ENCODE measurements at places on chromosomes 16 and 17. TPM values are rescaled to one million over a fixed set of nuclear protein-coding genes. Genes with fewer than 3 reads are reported as not detected.
A peak's percentile ranks its signal among the peaks of the same experiment; 100 is the strongest.

DNA sequence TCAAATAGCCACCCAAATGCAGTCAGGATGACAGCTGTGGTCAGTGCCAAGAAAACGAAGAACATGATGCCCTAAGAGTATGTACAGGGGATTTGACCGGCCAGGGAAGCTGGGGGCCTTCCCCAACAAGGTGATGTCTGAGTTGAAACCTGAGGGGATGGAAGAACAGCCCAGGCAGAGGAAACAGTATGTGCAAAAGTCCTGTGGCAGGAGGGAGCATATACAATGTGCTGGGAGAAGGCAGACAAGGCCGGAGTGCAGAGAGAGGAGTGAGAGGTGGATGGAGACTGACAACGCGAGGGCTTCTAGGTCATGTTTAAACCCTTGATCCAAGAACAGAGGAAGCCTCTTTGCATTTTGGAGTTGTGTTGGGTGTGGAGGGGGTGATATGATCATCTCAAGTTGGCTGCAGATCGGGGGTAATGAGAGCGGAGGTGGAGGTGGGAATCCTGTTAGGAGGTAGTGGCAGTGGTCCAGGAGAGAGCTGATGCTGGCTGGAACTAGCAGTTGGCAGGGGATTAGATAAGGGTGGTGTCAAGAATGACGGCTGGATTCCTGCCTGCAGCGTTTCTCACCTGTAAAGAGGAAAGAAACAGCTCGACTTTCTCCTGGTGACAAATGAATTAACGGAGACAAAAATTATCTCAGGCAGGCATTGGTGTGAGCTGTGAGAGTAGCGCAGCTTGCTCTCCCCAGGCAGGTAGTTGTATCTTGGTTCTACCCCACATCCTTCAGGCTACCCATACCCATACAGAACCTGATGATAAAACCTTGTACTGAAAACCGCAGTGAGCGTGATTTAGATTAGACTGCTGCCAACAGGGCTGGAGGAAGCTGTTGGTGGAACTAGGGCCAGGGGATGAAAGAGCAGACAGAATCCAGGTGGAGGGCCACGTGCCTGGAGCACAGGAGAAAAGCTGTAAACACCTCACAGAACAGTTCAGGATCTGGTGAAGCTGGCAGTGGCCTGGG, 37.2 kb upstream of the NGFR start:
- no peak for DNase-seq

DNA sequence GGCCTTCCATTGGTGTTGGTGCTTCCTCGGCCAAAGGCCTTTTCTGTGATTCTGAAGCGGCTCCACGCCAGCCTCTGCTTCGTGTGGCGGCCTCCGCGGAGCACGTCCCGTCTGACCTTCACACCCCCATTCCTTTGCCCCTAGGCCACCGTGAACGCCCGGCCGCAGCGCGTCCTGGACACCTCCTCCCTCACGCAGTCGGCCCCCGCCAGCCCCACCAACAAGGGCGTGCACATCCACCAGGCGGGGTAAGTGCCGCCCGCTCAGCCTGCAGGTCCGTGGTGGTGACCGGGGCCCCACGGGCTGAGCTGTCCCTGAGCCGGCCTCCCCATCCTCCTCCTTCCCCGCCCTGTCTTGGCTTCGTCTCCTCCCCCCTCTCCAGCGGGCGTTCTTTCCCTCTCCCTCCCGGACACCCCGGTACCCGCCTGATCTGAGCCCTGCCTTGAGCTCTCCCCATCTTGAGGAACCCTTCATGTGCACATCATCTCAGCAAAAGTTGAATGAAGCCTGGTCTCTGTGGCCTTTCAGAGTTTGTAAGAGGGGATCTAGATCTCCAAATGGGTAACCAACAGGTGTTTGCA, 69.0 kb upstream of the CHMP6 start:
- DNase-seq, result peak; percentile 66

DNA sequence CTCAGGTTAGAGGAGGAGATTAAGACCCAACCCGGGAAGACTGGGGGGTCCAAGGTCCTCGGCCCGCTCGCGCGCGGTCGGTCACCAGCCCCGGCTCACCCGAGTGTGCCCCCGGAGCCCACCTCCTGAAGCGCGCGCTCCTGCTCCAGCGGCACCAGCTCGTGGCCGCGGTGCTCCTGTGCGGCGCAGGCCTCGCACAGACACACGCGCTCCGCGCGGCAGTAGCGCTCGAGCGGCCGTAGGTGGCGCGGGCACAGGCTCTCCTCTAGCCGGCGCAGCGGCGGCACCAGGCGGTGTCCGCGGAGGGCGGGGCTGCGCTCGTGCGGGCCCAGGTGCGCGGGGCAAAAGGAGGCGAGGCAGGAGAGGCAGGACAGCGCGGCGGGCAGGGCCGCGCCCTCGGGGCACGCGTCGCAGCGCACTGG, 618 bp downstream of the TRIM47 start:
- DNase-seq, result peak; percentile 95

GRCh38 chr17:77877036-77877435, 81.5 kb upstream of the TNRC6C start:
- DNase-seq, result no peak

GRCh38 chr17:49987681-49988441, 7.2 kb downstream of the DLX3 start:
- DNase-seq, result no peak

GRCh38 chr16:2186505-2186904, 9.9 kb downstream of the CASKIN1 start:
- DNase-seq, result no peak

DNA sequence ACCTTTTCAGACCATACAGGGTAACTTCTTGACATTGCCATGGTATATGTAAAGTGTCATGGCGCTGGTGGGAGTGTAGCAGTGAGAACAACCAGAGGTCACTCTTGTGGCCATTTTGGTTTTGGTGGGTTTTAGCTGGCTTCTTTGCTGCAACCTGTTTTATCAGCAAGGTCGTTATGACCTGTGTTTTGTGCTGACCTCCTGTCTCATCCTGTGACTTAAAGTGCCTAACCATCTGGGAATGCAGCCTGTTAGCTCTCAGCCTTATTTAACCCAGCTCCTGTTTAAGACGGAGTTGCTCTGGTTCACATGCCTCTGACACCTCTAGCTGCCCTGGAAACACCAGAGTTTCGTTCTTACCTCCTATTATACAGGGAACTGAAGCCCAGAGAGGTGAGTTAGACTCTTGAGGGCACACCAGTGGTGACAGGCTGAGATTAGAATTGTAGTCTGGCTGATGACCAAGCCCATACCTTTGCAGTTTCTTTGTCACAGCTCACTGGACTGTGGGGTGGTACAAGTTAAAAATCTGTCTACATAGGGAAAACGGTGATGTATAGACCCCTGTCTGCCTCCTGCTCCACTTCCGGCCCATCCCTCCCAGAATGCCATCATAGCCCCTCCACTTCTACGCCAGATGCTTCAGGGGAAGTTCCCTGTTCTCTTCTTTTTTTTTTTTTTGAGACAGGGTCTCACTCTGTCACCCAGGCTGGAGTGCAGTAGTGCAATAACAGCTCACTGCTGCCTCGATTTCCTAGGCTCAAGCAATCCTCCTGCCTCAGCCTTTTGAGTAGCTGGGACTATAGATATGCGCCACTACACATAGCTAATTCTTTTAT, 21.0 kb downstream of the KSR1 start:
- DNase-seq, result no peak

DNA sequence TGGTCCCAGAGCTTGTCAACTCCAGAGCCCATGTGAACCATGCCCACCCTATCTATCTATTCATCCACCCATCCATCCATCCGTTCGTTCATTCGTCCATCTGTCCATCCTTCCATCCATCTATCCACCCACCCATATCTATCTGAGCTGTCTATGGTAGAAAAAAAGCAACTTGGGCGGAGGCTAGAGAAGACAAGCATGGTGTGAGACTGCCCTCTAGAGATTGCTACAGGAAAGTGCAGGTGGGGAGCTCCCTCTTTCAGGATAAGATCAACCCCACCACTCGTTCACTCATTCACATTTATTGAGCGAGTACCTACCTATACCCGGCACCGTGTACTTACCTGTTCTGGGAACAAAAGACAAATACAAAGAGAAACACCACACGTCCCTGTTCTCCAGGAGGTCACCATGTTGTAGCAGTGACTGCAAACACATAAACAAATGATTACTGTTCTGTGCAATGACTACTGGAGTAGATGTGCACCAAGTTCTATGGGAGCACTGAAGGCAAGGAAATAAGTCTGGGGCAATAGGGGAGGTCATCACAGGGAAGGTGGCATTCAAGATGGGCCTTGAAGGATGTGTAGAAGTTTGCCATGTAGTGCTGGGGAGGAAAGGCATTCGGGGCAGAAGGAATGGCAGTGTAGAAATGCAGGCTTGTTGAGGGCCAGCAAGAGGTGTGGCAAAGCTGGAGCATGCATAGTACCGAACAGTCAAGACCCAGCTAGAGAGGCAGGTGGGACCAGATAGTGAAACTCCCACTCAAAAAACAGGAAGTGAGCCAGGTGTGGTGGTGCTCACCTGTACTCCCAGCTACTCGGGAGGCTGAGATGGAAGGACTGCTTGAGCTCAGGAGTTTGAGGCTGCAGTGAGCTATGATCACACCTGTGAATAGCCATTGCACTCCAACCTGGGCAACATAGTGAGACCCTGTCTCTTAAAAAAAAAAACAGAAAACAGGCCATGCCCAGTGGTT, 13.4 kb upstream of the ATP5MC1 start:
- DNase-seq, result no peak

- no peak for DNase-seq
Measured at GRCh38 chr17:44979426-44979995, 11.4 kb upstream of the C1QL1 start.

- DNase-seq, result no peak
Measured at GRCh38 chr17:78391051-78391431, 12.6 kb downstream of the PGS1 start.

DNA sequence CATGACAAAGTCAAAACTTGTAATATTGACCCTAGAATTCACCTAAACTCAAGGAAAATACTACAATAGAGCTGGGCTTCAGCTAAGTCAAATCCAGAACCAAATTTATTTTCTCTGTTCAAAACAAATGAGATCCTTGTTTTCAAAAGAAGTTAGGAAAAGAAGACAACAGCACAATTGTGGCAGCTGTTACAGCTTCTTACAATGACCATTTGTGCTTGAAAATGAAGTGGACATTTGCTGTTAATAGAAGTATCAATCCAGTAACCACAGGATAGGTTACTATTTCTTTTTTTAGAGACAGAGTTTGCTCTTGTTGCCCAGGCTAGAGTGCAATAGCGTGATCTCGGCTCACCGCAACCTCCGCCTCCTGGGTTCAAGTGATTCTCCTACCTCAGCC, 44.4 kb downstream of the APPBP2 start:
- DNase-seq, result no peak

GRCh38 chr16:87127061-87127765, 190.0 kb downstream of the C16orf95 start:
- no peak for DNase-seq

DNA sequence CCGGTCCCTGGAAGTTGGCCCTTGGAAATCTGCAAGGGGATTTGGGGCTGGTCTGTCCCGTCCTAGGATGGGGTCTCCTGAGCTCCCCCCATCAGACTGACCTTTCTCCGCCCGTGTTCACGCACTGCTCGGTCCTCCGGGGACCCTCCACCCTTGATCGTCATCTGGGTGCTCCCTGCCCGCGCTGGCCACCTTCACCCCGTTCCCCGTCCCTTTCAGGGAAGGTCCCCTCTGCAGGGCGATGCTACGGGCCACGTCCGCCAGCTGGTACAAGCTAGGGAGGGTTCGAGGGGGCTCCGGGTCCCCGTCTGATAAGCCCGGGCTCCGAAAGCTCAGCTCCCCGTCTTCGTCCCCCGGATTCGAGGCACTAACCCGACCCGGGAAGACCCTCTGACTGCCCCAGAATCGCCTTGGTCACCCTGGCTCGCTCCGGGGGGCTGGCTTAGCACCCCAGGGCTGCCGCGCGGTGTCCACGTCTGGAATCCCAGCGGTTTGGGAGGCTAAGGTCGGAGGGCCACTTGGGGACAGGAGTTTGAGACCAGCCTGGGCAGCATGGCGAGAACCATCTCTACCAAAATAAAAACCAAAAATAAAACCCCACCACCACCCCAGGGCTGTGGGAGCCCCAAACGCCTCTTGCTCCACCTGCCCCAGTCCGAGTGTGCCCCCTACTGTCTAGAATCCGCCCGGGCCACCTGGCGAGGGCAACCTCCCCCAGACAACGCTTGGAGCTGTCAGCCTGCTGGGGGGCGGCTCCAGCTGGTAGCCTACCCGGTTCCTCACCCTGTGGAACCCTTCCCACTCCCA, 1.1 kb upstream of the SLC43A2 start:
- DNase-seq, result peak; percentile 96

GRCh38 chr17:30380643-30381339, 2.1 kb downstream of the CPD start:
- no peak for DNase-seq

DNA sequence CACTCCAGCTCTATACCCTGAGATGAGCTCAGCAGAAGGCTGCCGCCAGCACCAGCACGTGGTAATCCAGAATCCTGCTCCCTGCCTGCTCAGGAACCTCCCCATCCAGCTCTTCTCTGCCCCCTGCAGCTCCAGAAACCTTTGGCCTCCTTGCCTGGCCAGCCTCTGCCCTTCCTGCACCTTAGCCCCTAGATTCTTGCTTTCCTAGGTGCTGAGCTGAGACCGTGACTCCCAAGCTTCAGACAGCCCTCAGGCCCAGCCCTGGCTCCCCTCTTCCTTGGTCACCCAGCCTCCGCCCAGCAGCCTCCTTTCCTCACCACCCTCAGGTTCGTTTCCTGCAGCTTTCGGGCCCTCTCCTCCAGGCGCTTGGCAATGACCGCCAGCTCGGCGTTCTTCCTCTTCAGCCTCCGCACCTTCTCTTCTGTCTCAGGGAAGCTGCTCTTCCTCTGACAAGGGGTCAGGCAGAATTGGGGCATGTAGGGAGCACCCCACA, 2.6 kb downstream of the TSPOAP1 start:
- DNase-seq, result peak; percentile 83

DNA sequence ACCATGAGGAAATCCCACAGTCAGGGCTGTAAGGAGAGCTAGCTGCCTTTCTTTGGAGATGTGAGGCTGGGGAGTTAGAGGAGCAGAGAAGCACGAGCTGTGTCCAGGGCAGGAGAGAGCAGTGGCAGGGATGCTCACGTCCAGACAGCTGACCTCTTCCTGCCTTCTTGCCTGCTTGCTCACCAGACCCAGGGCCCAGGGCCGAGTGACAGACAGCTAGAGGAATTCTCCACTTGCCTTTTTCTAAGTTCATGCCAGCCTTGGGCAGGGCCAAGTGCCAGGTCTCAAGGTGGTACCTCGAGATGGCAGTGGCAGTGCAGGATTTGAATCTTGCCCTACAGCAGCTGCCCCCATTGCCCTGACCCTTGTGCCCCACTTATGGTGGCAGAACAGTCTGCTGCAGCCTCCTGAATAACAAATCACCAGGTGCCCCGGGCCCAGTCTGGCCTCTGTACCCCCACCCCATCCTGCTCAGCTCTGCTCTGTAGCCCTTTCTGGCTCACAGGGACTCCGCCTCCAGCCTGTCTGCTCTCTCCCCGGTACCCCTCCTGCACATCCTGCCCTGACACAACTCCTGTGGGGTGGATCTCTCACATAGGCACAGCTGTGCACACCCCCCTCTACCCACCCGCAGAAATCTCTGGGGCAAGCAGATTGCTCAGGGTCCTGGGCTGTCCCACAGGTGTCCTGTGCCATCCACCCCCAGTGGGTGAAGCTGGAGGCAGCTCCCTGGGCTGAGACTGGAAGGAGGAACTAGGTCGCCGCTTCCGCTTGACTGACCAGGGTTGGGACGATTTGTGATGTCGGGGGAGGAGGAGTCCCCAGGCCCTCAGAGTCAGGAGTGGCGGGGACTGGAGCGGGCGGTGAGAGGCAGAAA, 25.9 kb downstream of the GRIN2C start:
- DNase-seq, result peak; percentile 86

GRCh38 chr16:13629704-13630103, 290.2 kb upstream of the ERCC4 start:
- no peak for DNase-seq

The SLFN14 gene
- total RNA-seq, result 0.74 TPM

The FSCN2 gene
- 2.0 TPM for total RNA-seq

The TMEM100 gene
- total RNA-seq, result 1.3 TPM

The TPSB2 gene
- total RNA-seq, result 8.2 TPM

The GNG13 gene
- not detected for total RNA-seq

The EVI2B gene
- total RNA-seq, result 115 TPM

The PRCD gene
- total RNA-seq, result 9.2 TPM
